ENCODE measurements at places on chromosomes 11 and 22.

GRCh38 chr22:40889116-40889515 is 27.2 kb upstream of the DNAJB7 start:
- DNase-seq: no peak

DNA sequence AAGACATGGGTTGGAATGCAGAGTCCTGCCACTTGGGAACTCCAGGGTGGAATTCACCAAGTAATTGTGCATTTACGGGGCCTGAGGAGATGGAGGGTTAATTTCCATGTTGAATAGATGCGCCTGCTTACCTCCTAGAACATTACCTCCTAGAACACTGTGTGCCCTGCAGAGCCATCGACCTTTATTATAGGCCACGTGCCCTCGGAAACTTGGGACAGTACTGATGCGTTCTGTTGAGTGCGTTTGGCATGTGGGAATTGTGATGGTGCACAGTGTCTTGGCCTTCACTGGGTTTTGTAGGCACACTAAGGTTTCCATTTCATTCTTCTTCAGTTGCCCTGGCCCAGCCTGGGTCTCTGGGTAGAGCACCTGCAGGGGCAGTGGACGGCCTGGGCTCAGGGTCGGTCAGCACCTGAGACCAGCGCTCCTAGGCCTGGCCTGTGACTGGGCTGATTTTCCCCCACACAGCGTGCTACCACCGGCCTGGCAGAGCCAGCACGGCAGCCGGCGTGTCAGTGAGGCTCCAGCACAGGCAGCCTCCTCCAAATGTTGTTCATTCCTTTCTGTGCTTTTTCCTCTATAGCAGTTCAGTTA is 12.7 kb downstream of the TRMU start:
- no peak for DNase-seq

DNA sequence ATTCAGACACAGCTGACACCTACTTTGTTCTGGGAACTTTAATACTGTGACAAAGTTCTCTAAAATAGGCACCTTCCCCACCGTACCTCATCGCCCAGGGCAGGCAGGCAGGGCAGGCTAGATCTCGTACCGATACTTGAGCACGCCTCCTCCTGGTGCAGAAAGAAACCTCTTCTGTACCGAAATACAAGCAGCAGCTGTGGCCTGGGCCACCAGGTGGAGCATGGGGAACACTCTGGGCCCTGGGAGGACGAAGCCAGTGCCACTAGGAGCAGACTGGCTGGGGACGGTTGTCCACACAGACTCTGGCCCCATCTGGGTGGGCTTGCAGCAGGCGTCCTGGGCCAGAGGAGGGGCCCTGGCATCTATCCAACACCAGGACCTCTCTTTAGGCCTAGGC is 12.8 kb downstream of the PMM1 start:
- peak; percentile 68 for DNase-seq

- no peak for DNase-seq
Measured at GRCh38 chr11:100738701-100739270, 51.7 kb downstream of the ARHGAP42 start.

DNA sequence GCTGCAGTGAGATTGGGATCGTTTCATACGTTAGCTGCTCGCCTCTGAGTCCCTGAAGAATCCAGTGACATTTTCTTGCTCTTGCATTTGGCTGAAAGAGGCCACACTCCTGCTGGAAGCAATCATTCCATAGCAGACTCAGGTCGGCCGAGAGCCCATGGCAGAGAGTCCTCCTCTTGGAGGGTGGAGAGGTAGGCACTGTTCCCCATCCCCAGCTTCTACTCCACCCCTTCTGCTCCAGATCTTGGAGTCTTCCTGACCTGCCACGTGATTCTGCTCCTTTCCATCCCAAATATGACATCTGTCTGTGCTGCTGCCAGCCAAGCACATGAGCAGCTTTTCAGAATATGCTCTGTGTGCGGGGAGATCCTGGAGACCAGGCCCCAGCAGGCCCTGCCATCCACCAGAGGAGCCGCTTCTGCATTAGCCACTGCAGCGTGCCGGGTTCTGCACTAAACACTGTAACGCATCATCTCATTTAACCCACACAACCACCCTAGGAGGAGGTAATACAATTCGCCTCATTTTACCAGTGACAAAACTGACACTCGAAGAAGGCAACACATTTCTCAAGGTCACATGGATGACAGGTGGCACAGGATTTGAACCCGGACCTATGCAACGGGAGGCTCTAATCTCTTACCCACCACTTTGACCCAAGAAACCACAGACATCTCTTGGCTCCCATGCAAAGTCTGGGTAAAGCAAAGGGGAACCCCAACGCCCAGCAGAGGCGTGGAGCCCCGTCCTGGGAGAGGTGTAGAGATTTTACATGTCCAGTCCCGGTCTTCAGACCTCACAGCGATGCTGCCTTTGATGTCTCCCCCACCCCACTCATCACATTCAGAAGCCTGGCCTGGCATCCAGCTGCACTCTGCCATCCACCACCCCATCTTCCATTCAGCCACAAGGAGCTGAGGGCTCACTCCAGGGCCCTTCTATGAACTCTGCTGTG is 78.8 kb downstream of the FEZ1 start:
- no peak for DNase-seq

GRCh38 chr11:93983542-93984195 is 37.5 kb upstream of the HEPHL1 start:
- DNase-seq: no peak

GRCh38 chr11:107017104-107017432 is 1.2 kb downstream of the GUCY1A2 start:
- no peak for DNase-seq

DNA sequence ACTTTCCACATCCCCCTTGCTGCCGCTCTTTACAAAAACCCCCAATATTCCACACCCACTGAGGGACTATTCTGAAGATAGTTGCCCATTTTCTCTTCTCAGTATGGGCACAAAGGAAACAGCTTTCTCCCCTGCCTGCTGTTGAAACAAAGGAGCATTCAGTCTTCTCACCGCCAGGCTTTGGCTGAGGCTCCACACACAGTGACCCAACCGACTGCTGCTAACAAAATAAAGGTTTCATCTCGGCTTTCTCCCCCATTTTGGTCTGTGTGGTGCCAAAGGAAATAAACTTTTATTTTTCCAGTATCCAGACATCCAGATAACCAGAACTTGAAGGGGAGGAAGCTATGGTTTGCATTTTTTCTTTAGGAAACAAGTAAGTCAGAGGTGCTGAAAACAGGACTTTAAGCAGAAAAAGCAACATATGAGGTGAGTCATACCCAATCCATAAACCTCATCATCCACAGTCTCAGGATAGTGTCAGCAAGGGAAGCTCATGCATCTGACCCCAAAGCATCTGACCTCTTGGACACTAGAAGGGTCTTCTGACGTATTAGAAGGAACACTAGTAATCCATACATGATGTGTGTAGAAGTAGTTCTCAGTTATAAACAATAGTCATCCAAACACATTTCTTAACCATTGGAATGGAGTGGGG is 6.4 kb downstream of the CLMP start:
- DNase-seq: no peak

DNA sequence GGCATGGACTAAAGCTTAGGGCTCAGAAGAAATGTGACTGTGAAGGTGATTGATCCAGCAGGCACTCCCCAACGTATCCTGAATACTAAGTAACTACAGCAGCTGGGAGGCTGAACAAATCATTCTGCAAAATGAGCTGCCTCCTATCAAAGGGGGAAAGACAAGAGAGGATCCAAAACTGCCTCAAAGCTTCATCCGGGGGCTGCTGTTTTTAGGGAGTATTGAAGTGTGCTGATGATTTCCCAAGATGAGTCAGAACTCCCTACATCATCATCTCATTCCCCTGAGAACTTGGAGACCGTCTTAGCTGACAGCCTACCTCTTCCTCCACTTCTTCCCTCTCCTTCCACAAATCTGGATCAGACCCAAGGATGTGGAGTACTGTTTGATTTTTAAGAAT is 108.4 kb upstream of the GRAMD1B start:
- no peak for DNase-seq

GRCh38 chr11:117830674-117831351 is 6.3 kb upstream of the FXYD2 start:
- DNase-seq: peak; percentile 56

GRCh38 chr11:93477684-93478234 is 65.4 kb downstream of the SMCO4 start:
- no peak for DNase-seq

- DNase-seq: no peak
Measured at GRCh38 chr11:2793701-2794045, 91.9 kb downstream of the CDKN1C start.

DNA sequence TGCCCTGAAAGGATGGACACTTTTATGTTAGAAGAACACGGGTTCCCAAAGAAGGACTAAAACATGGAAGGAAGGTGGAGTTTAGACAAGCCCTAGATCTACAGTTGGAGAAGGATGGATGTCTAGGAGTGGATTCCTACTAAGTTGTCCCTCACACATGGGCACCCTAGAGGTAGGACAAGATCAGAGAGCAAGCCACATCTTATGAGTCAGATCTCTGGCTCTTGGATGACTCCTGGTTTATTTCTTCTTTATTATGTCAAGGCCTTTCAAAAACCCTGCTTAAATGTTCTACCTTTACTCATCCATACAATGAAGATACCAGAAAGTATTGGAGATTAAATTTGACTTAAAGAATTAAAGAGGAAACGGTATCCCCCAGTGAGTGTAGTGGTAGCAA is 34.4 kb downstream of the PRCP start:
- DNase-seq: no peak

GRCh38 chr11:45259592-45259991 is 26.5 kb downstream of the SYT13 start:
- no peak for DNase-seq

GRCh38 chr11:70568035-70568813 is 169.9 kb downstream of the CTTN start:
- peak; percentile 35 for DNase-seq

GRCh38 chr11:30365793-30366517 is 43.1 kb downstream of the ARL14EP start:
- no peak for DNase-seq

DNA sequence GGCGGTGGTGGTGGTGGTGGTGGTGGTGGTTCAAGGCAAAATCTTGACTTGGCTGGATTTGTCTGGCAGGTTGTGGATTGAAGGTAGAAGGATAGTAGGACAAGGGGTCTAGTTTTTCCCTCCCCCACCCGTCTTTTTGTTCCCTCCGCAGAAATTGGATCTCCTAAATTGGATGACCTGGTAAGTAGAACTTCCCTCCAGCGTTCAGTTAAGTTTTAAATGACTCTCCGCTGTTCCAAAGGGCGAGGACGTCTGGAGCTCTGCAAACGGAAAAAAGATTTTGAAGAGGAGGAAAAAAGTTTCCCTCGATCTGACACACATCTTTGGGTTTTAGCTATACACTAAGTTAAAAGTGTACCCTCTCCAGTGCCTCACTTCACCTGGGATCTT is 422 bp upstream of the LGR4 start:
- no peak for DNase-seq

DNA sequence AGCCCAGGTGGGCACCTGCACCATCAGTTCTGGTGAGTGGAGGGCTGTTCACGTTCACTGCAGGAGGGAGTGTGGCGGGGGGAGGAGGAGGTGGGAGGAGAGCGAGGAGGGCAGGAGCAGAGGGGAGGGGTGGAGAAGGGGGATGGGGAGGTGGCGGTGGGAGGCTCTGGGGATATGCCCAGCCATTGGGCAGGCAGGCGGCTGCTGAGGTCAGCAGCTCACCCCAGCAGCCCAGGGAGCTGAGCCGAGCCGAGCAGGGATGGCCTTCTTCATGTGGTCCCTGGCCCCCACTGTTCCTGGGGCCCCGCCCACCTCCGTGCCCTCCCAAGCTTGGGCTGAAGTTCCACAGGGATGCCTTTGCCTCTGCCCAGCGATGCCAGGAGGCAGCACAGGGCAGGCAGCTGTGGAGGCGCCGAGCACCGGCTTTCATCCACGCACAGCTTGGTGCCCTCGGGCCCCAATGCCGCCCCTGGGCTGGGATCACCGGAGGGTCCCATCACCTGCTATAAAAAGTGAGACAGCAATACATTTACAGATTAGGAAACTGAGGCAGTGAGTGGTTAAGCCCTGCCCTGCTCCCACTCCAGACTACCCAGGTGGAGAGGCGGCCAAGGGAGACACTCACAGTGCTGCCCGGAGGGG is 21.6 kb downstream of the RTN4R start:
- no peak for DNase-seq
